Pulmonary artery endothelial cell (primary cell): ENCODE measurements at places on chromosomes 5 and 9. TPM values are rescaled to one million over a fixed set of nuclear protein-coding genes. Genes with fewer than 3 reads are reported as not detected.

PAX5 gene
- not detected in 2 replicates for total RNA-seq

FAM78A gene
- 3.7 and 4.9 TPM in 2 replicates for total RNA-seq

PCDHA8 gene
- total RNA-seq: under 0.01 and 0.04 TPM in 2 replicates

ZFP2 gene
- 0.26 and 0.53 TPM in 2 replicates for total RNA-seq

KCNIP1 gene
- total RNA-seq: not detected in 2 replicates

PBX3 gene
- total RNA-seq: 9.2 and 19.3 TPM in 2 replicates

PIP5K1B gene
- total RNA-seq: 0.04 and 0.13 TPM in 2 replicates

TAF11L5 gene
- total RNA-seq: not detected in 2 replicates

FGF10 gene
- total RNA-seq: not detected in 2 replicates

GOLPH3 gene
- 63.4 and 67.5 TPM in 2 replicates for total RNA-seq

ARL14EPL gene
- 0.13 and 0.39 TPM in 2 replicates for total RNA-seq

CLTA gene
- 264 and 287 TPM in 2 replicates for total RNA-seq

GDNF gene
- not detected in 2 replicates for total RNA-seq

GEMIN5 gene
- total RNA-seq: 21.5 and 38.3 TPM in 2 replicates

HOMER1 gene
- total RNA-seq: 0.81 and 1.7 TPM in 2 replicates

ANKRD31 gene
- total RNA-seq: not detected in 2 replicates

PCDHB16 gene
- under 0.01 and 0.13 TPM in 2 replicates for total RNA-seq

MIER3 gene
- total RNA-seq: 14.0 and 20.0 TPM in 2 replicates

PCDHA4 gene
- total RNA-seq: 0.26 and 0.42 TPM in 2 replicates

CATSPER3 gene
- 0.07 TPM in 1 of 2 replicates, not detected in the other for total RNA-seq

EGR1 gene
- total RNA-seq: 0.73 and 1.2 TPM in 2 replicates

PALM2AKAP2 gene
- under 0.01 and 0.46 TPM in 2 replicates for total RNA-seq

MOB3B gene
- total RNA-seq: 0.07 TPM in 2 replicates

DCP2 gene
- 39.7 and 71.9 TPM in 2 replicates for total RNA-seq

BHMT2 gene
- 0.13 and 2.5 TPM in 2 replicates for total RNA-seq

ASPN gene
- total RNA-seq: 0.07 and 0.11 TPM in 2 replicates

PCDHGA10 gene
- total RNA-seq: 3.1 and 4.0 TPM in 2 replicates

CCL28 gene
- total RNA-seq: 0.85 and 1.1 TPM in 2 replicates

GDA gene
- total RNA-seq: not detected in 2 replicates
